Stimulated activated CD4-positive, alpha-beta T cell treated with anti-CD3 and anti-CD28 coated beads, TNF-alpha, amount 100 ng/mL, for 1 hour (primary cell): ENCODE measurements at places on chromosomes 12 and 14.

DNA sequence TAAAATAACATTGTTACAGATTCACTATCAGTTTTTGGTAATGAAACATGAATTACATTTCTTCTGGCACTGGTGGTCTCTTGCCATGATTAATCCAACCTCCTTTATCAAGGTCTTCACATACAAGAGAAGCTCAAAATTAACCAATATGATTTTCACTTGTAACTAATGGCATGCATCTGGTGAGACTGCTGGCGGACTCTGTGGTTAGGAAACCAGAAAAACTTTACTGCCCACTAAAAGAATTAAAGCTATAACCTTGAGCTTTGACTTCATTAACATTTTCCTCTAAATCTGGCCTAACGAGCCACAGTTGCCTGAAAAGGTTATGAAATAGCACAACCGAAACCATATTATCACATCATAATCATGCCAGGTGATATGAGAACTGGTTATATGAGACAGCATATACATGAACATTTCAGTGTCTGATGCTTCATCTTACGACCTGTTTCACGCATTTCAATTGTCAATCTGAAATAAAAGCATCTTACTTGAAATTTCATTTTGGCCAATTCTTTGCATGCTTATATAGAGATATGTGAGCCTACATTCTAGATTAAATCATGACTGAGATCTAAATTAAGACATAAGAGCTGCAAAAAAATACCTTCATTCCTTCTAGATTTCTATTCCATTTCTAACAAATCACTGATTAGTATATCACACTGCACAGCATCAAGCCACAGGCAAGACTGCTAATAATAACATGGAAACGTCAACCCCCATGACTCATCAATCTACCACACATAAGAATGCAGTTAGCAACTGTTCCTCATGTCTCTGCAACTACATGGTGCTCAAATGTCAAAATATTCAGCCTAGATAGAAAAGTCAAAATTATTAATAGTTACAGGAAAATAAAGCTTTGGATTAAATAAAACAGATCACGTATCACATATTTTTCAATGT is 89.3 kb downstream of the OSBPL8 start:
- DNase-seq = no peak

DNA sequence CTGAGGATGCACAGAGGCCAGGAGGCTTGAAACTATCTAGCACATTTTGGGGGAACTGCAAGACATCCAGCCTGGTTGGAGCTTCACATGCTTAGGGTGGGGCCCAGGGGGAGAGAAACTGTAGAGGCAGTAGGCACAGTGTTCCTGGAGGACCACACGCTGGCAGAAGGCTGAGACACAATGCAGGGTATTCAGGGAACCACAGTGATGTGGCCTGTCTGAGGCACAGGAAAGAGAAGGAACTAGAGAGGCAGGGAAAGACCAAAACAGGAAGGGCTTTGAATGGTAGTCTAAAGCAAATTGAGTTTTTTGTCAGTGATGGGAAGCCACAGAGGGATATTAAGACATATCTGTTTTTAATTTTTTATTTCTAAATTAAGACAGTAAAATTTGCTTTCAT is 100.2 kb upstream of the PRICKLE1 start:
- no peak for DNase-seq

- DNase-seq = no peak
Measured at GRCh38 chr12:5506821-5507231, 74.9 kb downstream of the NTF3 start.

DNA sequence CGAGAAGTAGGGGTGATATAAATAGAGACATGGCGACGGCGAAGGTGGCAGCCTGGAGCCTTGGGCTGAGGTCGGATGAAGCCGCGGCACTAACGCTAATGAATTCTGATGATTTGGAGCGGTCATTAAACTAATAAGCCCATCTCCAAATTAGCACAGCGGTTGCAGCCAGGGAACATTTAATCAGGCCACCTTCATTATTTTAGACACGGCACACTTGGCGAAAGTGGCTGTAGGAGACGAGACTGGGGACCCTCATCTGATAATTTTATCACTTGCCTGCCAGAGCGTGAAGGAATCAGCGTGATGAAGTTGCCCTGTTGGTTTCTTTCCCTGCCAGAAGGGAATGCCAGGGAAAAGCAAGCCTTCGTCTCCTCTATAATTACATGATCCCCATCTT is 664.3 kb upstream of the TBX3 start:
- no peak for DNase-seq

GRCh38 chr14:105146181-105146975 is 22.2 kb downstream of the JAG2 start:
- DNase-seq = no peak

DNA sequence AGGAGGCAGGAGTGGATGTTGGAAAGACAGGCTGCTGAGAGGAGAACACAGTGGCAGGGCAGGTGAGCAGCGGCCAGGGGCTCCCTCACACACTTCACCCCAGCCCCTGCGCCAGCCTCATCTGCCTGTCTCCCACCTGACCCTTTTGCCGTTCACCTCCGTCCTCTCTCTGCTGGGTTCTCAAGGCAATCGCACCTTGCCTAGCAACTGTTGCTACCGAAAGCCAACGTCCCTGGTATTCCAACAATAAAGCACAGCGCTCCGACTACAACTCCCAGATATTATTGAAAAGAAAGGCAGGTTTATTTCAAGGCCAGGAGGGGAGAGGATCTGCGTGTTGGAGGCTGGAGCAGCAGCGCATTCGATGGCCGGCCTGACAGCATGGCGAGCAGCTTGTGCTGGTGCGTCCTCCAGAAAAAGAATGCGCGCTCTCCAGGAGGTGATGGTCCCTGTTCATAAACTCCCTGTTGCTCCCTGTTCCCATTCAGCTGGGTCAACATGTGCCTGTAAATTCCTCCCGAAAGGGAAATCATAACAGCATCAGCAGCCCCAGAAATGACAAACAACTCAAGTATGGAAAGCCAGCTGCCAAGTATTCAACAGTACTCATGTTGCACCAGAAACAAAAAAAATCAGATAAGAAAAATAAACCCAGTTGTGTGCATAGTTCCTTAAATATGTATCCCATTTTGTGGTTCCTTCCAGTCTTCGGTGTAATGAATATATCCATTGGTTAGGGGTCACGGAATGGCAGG is 153.0 kb upstream of the DIO3 start:
- DNase-seq = no peak

DNA sequence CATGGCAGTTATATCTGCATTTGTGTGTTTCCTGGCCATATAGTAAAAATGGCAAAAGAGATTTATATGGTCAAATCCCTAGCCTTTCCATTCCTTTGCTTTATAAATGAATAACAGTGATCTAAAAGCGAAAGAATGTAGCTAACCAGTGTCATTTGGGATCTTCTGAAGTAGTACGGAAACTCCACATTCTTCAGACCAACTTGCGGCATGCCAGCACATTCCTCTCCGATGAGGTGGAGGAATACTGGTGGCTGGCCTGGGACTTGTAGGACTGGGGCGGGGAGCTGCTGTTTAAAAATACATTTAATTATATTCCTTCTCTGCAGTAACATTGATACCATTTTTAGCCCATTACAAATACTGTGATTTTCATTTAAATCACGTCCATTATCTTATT is 85.3 kb downstream of the SAMD4A start:
- DNase-seq = no peak

DNA sequence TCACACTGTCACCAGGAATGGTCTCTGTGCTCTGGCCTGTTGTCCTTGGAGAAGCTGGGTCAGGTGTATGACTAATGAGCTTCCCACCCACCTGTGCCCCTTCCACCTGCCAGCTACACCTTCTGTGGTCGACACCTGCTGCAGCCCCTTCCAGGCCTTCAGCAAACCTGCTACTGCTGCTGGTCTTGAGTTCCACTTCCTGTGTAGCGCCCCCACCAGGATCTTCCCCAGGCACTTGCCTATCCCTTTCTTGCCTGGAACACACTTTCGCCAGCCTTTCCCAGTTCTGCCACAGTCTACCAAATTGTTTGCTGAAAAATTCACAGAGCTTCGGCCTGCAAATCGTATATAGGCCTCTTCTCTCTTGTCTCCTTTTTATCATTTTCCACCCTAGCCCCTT is 75.3 kb downstream of the CRACR2A start:
- DNase-seq = no peak

- no peak for DNase-seq
Measured at GRCh38 chr14:101322223-101322622, 239.1 kb upstream of the DIO3 start.

DNA sequence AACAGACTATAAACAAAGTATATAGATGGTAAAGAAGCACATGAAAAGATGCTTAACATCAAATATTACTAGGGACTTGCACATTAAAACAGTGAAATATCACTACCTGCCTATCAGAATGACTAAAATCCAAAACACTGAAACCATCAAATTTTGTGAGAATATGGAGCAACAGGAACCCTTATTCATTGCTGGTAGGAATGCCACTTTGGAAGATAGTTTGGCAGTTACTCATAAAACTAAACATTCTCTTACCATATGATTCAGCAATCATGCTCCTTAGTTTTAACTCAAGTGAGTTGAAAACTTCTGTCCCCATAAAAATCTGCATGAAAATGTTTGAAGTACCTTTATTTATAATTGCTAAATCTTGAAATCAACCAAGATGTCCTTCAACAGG is 297.6 kb downstream of the DAD1 start:
- no peak for DNase-seq

GRCh38 chr12:20641106-20641505 is 54.0 kb upstream of the SLCO1C1 start:
- DNase-seq = no peak
